ENCODE measurements at places on chromosomes 12 and 14.

DNA sequence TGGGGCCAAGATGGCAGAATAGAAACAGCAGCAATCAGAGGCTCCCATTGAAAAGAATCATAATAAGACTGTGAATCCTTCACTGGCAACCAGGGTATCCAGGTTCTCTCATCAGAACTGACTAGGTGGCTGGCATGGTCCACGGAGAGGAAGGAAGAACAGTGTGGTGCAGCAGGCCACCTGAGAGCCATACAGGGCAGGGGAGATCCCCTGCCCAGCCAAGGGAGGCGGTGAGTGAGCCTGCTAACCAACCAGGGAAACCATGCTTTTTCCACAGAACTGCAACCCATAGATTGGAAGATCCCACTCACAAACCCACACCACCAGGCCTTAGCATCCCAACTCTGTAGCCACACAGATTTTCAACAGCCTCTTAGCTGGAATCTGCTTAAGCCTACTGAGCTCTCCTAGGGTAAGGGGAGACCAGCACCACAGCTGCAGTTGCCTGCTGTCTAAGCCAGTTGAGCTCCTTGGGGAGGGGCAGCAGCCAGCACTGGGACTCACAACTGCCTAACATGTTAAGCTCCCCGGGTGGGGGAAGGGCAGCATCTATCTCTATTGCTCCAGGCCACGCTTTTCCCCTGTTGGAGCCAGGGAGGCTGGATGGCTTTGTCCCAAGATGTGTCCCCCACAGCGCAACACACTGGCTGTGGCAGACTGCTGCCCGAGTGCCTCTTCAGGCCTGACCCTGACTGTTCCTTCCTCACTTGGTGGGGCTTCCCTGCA, 342.6 kb upstream of the CCDC196 start:
- no peak for DNase-seq

GRCh38 chr12:57744194-57744776, 554 bp upstream of the TSPAN31 start:
- DNase-seq: no peak

GRCh38 chr12:20213723-20214625, 154.4 kb upstream of the PDE3A start:
- DNase-seq: no peak

DNA sequence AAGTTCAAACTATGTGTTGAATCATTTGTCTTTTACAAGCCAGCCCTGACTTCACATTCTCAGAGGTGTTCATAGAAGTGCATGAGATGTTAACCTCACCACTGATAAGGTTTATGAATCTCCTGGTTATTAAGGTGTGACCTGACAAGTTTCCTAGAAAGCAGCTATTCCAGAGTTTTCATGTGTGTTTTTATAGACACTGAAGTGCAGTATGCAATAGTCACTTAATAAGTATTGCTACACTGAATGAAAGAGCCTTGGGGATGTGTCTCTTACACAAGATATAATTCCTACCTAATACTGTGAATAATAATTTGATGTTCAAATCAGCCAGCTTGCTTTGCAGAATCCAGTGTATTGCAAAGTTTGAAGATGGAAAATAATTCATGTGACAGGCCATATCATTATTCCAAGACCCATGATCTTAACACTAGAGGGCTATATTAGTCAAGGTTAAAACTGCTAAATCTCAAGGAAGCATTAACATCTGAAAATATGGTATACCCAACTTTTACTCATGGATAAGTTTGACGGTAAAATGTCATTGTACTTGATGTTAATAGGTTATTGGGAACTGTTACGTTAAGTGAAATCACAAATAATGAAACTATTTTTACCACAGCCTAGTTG, 13.0 kb downstream of the SLC25A3 start:
- no peak for DNase-seq

- DNase-seq: no peak
Measured at GRCh38 chr12:129753586-129753985, 150.2 kb downstream of the TMEM132D start.

- no peak for DNase-seq
Measured at GRCh38 chr12:15289192-15289591, 33.1 kb upstream of the PTPRO start.

DNA sequence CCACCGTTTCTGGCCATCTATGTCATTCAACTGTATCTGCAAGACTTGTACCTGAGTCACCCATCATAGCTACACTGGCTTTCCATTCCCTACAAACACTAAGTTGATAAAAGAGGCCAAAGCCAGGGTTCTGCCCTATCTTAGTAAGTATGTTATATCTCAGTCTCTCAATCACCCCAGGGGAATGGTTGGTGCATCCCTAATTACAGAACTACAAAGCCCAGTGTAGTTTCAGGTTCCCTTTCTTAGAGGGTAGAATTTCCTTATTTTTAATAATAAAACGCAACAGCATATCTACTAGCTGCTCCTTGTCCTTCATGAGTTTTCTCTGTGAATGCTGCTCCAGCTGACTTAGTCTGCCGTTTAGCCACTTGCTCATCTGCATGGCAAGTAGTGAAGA, 57.6 kb downstream of the ST8SIA1 start:
- no peak for DNase-seq

DNA sequence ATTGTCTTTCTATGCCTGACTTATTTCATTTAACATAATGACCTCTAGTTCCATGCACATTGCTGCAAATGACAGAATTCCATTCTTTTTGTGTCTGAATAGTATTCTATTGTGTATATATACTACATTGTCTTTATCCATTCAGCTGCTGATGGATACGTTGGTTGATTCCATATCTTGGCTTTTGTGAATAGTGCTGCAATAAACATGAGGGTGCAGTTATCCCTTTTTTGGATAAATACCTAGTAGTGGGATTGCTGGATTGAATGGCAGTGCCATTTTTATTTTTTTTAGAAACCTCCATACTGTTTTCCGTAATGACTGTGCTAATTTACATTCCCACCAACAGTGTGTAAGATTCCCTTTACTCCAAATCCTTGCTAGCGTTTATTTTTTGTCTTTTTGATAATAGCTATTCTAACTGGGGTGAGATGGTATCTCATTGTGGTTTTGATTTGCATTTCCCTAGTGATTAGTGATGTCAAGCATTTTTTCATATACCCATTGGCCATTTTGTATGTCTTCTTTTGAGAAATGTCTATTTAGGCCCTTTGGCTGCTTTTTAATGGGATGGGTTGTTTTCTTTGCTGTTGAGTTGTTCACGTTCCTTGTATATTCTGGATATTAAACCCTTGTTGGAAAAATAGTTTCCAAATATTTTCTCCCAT, 2.3 kb downstream of the OAS2 start:
- DNase-seq: no peak

GRCh38 chr14:93729993-93730392, 58.3 kb downstream of the PRIMA1 start:
- DNase-seq: peak; percentile 65

- DNase-seq: no peak
Measured at GRCh38 chr12:89566615-89567014, 40.8 kb upstream of the POC1B start.

DNA sequence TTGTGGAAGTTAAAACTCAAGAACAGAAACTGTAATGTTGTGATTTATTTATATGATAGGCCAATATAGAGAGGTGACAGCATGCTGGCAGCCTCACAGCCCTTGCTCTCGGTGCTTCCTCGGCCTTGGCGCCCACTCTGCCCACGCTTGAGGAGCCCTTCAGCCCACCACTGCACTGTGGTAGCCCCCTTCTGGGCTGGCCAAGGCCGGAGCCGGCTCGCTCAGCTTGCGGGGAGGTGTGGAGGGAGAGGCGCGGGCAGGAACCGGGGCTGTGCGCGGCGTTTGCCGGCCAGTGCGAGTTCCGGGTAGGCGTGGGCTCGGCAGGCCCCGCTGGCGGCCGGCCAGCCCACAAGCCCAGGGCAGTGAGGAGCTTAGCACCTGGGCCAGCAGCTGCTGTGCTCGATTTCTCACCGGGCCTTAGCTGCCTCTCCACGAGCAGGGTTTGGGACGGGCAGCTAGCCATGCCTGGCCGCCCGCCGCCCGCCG, 65.8 kb upstream of the SLC8A3 start:
- DNase-seq: no peak

DNA sequence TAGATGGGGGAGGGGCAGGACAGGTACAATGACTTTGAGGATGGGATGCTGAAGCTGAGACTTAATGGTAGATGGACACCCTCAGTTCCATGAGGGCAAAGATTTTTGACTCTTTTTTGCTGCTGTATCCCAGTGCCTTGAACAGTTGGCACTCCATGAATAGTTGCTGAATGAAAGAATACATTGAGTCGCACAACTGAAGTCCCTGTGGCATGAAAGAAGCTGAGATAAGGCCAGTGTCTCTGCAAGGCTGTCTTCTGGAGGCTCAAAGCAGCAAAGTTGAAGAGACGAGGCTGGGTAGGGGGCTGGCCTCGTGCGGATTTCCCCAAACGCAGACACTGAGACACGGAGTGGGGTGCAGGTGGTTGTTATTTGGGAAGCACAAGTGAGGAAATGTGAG, 179.3 kb downstream of the ADCK1 start:
- DNase-seq: peak; percentile 27

GRCh38 chr12:32117316-32117715, 10.7 kb downstream of the BICD1 start:
- no peak for DNase-seq

DNA sequence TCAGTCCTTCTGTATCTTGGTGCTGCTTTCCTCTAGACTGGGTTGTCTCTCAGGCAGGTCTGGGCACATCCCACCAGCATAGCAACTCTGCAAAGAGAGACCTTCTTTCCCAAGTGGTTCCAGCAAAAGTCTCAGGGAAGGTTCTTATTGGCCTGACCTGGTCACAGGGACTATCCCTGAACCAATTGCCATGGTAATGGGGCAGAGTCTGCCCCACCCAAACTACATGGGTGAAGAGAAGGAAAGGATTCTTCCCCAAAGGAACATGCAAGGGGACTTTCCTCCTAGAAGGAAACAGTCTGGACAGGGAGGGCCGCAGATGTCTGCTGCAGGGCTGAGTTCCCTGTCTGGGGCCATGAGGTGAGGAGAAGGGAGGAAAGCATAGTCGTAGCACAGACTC, 122.2 kb upstream of the NCOR2 start:
- DNase-seq: no peak

- DNase-seq: no peak
Measured at GRCh38 chr12:117671734-117672133, 297.1 kb downstream of the KSR2 start.

DNA sequence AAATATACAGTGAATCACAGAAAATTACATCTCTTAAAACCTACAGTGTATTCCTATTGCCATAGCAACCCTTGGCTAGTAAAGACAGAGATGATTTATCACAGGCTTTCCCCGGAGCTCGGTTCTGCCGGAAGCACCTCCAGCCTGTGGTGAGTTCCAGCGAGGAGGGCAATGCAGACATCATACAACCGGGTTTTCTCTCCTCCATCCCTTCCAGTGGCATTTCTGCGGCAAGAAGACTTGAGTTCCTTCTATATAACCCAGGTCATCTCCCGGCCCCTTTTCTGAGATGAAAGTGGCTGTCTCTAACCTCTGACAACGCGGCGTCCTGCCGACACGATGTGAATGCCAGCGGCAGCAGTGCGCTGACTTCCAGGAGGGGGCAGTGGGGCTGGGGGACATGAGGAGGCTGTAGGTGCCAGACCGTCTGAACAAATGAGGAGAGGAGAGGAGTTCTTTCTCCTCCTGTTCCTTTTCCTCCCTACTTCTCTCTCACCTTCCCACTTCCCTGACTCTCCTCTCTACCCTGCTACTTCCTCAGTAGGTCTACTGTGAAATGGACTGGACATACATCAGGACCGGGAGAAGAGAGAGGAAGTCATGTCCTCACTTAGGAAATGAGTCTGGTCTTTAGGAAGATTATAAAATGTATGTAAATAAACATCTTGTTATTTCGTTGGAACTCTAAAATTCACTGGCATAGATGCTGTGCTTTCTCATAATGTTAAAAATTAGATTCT, 68.6 kb upstream of the MAX start:
- DNase-seq: peak; percentile 92

GRCh38 chr12:91178139-91178561, 4.5 kb downstream of the DCN start:
- DNase-seq: no peak

GRCh38 chr12:113445544-113446171, 23.5 kb downstream of the SDSL start:
- no peak for DNase-seq

DNA sequence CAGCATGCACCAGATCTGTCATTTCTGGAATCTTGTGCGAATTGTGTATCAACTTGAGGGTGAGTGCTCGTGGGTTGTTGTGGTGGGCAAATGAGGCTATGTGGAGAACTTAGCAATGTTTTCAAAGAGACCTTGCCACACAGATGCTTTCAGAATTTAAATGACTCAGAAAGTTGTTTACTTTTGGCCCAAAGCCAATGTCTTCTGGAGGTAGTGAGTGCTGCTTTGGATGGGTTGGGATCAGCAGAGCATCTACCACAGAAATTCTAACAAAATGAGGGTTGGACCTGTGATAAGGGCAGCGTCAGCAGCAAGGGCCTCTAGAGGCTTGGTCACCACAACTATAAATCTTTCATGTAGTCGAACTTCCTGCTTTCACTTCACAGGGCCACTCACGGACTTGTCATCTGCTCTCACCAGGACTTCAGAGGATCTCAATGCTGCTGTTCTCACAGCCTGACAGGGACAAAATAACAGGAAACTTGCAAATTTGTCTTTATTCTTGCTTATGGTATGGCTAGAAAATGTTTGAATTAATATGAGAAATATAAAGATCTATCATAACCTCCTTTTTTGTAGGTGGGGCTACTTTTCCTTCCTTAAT, 111.4 kb downstream of the DACT1 start:
- no peak for DNase-seq

DNA sequence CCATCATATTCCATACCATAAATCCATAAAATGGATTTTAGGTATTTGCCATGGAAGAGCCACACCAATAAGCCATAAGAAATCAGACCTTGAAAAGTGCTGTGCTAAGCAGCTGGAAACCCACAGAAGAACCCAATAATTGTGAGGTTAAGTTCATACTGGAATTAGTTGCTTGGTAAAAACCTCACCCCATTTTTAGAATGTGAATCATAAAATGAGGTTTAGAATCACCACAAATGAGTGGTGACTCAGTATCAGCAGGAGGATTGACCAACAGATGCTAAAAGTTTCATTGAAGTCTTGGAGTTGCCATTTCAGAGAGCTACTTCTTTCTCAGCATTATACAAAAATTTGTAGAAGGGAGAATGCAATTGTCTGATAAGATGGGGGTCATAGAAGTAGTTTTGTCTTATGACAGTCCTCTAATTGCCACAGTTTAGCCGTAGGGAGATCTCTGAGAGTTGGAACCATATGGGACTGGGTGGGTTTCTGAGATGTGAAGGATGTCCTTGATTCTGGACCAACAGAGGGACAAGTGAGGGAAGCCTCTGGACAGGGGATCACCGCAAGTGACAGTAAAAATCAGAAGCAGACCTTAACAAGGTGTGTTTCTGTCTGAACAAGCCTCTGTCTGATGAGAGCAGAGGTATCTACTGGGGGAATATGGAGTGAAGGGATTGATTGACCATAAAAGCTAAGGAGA, 1.4 kb upstream of the STON2 start:
- no peak for DNase-seq

GRCh38 chr12:108720757-108721514, 10.4 kb downstream of the CORO1C start:
- DNase-seq: no peak

- no peak for DNase-seq
Measured at GRCh38 chr12:116466536-116466935, 92.6 kb upstream of the MAP1LC3B2 start.

- no peak for DNase-seq
Measured at GRCh38 chr12:127886827-127887226, 380.1 kb upstream of the TMEM132C start.
